ENCODE measurements at places on chromosomes 12 and 14. TPM values are rescaled to one million over a fixed set of nuclear protein-coding genes. Genes with fewer than 3 reads are reported as not detected.

TAS2R8 gene
- total RNA-seq: not detected

SLIRP gene
- total RNA-seq: 64.6 TPM

SLC39A2 gene
- not detected for total RNA-seq

RNF41 gene
- total RNA-seq: 99.7 TPM

SERPINA6 gene
- total RNA-seq: not detected

TEX52 gene
- not detected for total RNA-seq
